Glutamatergic neuron (in vitro differentiated cells): ENCODE measurements at places on chromosomes 7 and 10.

GRCh38 chr7:124649397-124650014 lies 116.1 kb downstream of the GPR37 start:
- DNase-seq, result no peak

DNA sequence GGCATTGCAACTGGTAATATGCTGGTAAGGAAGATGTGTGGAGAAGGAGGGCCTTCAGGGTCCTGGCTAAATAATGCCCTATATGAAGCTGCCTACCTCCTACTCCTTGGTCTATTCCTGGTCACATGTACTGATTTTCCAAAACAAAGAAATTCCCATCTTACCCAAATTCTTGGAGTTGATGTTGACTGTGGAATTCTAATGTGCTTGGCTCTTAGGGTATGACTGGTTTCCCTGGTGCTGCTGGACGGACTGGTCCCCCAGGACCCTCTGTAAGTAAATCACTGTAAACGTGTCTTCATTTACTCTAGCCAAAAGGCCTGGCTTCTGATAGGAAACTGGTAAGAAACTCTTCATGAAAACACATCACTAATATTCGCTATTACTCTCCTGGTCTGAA lies 27.0 kb downstream of the COL1A2 start:
- no peak for DNase-seq

GRCh38 chr7:2045559-2046405 lies 187.0 kb downstream of the MAD1L1 start:
- no peak for DNase-seq

DNA sequence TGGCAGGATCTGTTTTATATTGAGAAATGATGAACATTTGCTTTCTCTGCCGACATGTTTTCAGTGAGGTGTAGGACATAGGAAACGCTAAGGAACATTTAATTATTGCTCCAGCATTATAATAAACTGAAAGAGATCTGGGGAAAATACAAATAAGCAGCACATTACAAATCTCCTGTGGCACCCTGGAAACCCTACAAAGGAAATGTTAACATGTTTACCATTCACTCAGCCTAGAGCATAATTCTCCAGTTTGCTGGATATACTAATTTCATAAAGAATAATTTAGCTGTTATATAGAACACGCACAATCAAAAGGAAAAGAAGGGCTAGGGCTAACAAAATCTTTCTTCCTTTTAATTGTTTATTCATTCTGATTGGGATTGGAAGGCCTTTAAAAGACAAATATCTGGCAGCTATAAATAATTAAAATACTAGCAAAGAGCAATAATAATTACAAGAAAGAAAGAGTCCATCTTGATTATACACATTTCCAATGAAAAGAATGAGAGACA lies 299.4 kb downstream of the CRPPA start:
- DNase-seq, result no peak

- no peak for DNase-seq
Observed at GRCh38 chr7:3146571-3147226, 103.0 kb upstream of the CARD11 start.

GRCh38 chr10:48454302-48455054 lies 148.0 kb downstream of the MAPK8 start:
- DNase-seq, result no peak

- DNase-seq, result no peak
Observed at GRCh38 chr10:79947083-79947415, 1.9 kb downstream of the SFTPD start.

GRCh38 chr10:68981074-68981473 lies 7.5 kb upstream of the KIFBP start:
- DNase-seq, result no peak

- DNase-seq, result peak; percentile 76
Observed at GRCh38 chr7:128084896-128085608, 53.8 kb upstream of the LRRC4 start.

- no peak for DNase-seq
Observed at GRCh38 chr10:131936736-131937135, 35.9 kb downstream of the PPP2R2D start.

DNA sequence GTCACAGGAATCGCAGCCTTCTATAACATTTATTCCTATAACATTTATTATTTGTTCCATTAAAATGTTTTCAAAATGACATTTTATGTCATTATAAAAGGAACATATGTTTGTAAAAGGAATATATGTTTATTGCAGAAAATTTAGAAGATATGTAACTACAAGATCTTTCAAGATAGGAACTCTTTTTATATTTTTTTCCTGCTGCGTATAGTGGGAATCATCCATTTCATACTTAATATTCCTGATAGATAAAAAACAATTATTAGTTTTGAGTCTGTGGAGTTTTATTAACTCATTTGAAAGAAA lies 55.6 kb downstream of the CCNY start:
- DNase-seq, result no peak

DNA sequence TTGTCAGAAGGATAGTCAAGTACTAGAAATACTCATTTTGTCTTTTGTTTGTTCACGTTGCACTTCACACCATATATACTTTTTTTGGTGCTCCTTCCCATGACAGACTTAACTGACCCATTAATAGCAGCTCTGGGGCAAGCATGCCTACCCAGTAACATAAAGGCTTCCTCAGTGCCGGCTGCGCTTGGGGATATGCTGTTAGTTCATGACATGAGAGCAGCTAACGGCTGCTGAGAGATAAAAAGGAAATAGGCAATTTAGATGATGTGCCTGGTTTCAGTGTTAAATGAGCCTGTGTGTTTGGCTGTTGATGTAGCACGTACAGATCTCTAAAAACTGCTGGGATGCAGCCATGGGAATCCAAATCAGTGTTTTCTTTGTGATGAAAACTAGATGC lies 86.4 kb downstream of the TAX1BP1 start:
- no peak for DNase-seq

GRCh38 chr7:25988640-25989039 lies 163.4 kb upstream of the NFE2L3 start:
- no peak for DNase-seq
